Renal cortical epithelial cell (primary cell): ENCODE measurements at places on chromosomes 7 and 10.

- DNase-seq, result no peak
Measured at GRCh38 chr10:133418289-133418993, 6.0 kb downstream of the SPRN start.

DNA sequence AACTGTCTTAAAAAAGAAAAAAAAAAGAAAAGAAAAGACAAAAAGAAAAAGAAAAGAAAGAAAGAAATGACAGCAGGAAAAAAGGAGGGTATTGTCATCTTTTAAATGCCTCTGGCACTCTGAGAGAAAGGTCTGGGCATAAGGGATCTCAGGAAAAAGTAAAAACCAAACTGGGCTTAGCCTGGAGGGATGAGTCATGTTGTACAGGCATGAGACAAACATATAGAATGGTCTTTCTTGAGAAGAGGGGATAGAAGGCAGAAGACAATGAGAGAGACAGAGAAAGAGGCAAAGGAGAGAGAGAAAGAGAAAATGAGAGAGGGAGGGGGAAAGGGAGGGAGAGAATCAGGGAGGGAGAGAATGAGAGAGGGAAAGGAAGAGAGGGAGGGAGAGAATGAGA, 32.3 kb upstream of the KCNMA1 start:
- DNase-seq, result peak; percentile 11

GRCh38 chr10:118531105-118531852, 64.2 kb downstream of the PRLHR start:
- DNase-seq, result no peak

- no peak for DNase-seq
Measured at GRCh38 chr10:43026039-43026973, 50.6 kb upstream of the RET start.

DNA sequence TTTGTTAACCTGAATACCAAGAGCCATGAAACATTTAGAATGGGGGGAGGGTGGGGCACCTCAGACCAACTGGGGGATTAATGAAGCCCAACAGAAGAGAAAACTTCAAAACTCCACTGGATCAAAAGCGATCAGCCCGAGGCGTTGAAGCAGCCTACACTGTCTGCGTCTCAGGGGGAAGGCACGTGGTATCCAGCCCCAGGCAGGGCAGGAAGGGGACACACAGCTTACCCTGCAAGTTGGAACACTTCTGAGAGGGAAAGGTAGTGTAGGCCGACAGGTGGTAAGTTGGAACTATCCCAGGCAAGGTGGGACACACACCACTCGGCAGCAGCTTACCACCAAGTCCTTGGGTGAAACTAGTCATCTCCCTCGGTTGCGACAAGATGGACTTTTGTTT, 102.9 kb downstream of the TAX1BP1 start:
- DNase-seq, result no peak

- DNase-seq, result no peak
Measured at GRCh38 chr10:86598151-86598550, 56.2 kb upstream of the OPN4 start.

GRCh38 chr10:97673736-97674525, 13.1 kb downstream of the AVPI1 start:
- DNase-seq, result peak; percentile 76

DNA sequence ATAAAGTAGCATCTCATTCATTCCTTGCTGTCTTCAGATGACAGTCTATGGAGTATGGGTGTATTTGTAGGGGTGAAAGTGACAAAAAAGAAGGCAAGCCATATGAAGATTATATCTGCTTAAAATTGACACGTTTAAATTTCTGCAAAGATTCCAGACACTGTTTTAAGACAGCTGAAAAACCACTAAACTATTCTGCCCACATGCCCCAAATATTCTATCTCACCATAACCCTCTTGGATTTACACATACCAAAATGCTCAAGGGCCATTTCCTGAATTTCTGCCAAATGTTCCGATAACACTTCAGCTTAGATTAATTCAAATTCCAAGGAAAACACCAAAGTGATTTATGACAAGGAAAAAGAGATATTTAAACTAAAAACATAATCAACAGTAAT, 99.9 kb upstream of the IL6 start:
- DNase-seq, result no peak

GRCh38 chr10:126459878-126460481, 71.7 kb upstream of the ADAM12 start:
- DNase-seq, result peak; percentile 100

DNA sequence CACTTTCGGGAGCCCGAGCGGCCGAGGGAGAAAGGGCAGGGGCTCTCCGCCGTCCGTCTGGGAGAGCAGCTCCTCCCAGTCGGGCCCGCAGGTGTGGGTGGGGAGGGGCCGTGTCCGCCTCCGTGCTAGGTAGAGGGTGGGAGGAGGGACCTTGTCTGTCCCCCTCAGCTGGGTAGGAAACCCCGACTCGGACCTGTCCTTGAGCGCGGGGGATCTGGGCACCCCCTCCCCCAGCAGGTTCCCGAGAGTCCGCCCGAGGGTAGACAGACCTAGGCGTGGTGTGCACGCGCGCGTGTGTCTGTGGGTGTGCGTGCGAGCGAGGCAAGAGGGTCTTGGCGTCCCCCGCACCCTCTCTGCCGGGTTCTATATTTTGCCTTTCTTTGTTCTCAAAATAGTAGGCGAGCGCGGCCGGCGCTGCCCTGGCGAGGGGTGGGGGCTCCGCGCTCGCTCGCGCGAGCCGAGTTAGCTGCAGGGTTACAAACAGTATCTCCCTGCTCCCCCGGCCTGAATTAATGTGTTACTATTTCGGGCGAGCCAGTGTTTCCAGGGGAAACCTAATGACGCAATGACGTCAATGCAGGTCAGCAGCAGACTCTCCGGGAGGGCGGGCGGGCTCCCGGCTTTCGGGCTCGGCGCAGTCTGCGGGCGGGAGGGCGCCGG, 73.9 kb upstream of the LEP start:
- peak; percentile 80 for DNase-seq

DNA sequence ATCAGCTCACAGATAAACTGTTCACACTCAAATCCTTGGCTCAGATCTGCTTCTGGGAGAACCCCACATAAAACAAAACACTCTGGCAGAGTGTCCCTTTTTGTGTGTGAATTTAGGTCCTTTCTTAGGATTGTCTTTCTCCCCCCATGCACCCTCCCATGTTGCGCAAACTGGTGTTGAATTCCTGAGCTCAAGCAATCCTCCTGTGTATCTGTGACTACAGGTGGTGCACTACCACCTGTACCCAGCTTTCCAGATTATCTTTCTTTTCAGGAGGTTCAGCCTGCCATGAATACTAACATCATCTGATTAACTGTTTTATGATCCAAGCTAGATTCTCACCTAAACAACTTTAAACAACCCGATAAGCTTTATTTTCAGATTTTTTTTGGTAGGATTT, 177.6 kb upstream of the CSTF2T start:
- no peak for DNase-seq

- no peak for DNase-seq
Measured at GRCh38 chr7:151517601-151518104, 2.0 kb downstream of the RHEB start.

DNA sequence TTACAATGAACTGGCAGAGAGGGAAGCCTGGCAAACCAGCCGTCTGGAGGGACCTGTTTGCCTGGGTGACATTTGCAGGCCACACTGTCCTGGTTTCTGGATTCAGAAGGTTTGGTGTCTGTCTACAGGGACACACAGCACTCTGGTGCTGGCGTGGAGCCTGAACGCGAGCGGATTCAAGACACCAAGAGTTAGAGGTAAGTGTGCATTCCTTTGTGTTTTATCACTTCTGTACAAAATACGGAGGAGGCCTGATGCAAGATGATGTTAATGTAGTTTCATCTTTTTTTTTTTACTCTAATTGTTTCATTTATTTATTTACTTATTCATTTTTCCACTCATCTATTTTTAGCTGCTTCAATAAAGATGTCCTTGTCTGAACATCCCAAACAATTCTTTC, 485.3 kb upstream of the ADARB2 start:
- no peak for DNase-seq

GRCh38 chr10:75763652-75764051, 332.2 kb downstream of the LRMDA start:
- DNase-seq, result no peak
